ENCODE measurements at places on chromosomes 13 and 19.

DNA sequence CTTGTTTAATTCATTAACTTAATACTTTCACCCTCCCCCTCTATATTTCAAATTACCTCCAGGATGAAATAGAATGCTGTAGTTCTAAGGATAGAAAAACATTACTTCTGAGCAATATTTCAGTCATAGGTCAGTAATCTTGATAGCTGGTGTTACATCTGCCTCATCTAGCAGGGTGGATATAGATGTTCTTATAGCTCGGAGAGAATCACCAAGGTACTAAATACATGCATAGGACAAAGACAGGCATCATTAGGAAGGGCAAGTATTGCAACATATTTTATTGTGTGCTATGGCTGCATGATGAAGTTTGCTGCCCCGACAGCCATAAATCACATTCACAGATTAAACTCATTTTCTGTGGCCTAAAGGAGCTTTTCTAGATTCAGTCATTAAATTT is 601.0 kb downstream of the FGF9 start:
- ATAC-seq = no peak

DNA sequence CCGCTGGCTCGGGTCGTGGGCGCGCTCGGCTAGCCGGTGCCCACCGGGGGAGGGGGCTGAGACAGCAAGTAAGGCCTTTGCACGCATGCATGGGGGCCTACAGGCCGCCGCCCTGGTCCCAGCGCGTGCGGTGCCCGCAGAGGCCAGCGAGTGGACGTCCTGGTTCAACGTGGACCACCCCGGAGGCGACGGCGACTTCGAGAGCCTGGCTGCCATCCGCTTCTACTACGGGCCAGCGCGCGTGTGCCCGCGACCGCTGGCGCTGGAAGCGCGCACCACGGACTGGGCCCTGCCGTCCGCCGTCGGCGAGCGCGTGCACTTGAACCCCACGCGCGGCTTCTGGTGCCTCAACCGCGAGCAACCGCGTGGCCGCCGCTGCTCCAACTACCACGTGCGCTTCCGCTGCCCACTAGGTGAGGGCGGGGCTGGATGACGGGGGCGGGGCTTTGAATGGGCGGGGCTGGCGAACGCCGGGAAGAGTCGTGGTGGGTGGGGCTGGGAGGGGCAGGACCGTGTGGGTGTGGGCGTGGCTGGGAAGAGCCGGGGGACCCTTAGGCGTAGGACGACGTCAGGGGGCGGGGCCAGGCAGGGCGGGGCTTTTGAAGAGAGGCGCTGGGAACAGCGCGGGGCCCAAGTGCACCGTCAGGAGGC is 2.1 kb downstream of the CILP2 start:
- peak; percentile 4 for ATAC-seq

GRCh38 chr13:59837101-59837500 is 326.6 kb downstream of the DIAPH3 start:
- no peak for ATAC-seq

DNA sequence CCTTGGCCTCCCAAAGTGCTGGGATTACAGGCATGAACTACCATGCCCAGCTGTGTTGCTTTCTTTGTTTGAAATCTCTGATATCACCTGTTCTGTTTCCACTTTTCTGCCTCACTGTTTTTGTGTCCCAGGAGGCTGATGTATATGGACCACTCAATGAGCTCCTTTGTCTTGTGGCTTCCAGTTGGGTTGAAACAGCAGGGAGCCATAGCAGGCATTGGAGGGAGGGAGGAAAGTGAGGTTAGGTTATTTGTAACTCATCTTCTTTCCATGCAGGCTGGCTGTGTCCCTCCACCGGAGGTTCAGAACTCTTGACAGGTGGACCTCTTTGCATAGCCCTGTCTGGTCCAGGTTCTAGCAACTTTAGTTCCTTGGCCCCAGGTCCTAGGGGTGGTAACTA is 6.1 kb upstream of the CYP4F22 start:
- no peak for ATAC-seq

DNA sequence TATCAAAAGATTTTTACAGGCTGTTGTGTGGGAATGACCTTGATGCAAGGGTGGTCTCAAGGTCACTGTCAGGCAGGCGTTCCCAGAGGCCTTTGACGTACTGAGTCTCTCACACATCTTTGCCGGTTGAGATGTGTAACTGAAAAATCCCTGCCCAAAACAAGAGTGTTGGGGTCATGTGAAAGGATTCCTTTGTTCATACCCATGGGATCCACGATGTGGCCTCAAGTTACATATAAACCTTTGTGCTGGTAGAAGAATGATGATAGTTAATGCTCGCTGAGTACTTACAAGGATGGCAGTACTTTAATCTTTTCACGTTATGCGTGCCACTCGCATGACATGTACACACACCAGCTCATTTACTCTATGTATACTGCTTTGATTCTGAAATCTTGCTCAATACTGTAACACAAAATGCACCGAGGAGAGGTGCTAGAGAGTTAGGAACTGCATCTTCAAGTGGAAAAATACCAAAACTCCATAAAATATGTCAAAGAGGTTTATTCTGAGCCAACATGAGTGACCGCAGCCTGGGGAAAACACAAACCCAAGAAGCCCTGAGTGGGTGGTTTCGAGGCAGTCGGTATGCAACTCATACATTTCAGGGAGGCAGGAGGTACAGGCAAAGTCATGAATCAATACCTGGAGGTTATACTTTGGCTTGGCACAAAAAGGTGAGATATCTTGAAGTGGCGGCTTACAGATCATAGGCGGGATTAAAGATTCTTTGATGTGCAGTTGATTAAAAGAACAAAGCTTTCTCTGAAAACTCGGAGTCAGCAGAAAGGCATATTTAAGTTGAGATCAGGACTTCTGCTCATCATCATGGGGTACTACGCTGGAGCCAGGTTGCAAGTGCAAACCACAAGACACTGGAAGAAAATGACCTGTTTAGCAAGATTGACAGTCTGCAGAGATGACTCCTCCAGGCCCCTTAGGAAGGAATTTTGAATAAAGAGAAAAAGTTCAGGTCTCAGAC is 87.4 kb upstream of the ARHGEF7 start:
- ATAC-seq = no peak

GRCh38 chr19:38831142-38831605 is 420 bp downstream of the ECH1 start:
- ATAC-seq = peak; percentile 68

DNA sequence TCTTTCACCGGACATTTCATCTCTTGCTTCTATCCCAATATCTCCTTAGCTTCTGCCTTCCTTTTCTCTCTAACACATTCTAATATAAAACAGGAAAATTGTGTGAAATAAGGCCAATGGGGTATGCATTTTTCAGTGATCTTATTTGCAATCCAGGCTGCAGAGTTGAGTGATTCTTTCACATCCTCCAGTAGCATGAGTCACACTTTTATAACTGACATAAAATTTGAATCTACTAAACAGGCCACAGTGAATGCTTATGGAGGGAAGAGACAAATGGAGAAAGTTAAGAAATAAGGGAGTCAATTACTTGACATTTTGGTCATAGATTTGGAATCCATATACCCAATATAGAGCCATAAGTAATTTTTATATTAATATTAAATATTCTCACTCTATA is 1037.0 kb upstream of the SPRY2 start:
- no peak for ATAC-seq

DNA sequence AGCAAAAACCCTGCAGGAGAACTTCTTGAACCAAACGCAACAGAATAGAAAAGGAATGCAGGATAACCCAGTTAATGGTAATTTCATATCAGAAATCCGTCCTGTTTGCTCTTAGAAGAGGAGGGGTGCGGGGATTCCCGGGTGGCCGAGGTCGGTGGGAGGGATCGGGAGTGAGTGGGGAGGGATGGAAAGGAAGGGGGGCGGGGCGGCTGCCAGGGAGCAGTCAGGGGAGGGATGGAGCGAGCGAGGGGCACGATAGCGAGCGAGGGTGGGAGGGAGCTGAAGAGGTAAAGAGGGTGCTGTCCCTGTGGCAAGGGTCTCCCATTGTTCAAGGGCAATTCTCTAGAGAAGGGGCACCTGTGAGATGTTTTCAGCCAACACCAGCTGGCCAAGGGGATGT is 26.5 kb downstream of the CD177 start:
- ATAC-seq = no peak

DNA sequence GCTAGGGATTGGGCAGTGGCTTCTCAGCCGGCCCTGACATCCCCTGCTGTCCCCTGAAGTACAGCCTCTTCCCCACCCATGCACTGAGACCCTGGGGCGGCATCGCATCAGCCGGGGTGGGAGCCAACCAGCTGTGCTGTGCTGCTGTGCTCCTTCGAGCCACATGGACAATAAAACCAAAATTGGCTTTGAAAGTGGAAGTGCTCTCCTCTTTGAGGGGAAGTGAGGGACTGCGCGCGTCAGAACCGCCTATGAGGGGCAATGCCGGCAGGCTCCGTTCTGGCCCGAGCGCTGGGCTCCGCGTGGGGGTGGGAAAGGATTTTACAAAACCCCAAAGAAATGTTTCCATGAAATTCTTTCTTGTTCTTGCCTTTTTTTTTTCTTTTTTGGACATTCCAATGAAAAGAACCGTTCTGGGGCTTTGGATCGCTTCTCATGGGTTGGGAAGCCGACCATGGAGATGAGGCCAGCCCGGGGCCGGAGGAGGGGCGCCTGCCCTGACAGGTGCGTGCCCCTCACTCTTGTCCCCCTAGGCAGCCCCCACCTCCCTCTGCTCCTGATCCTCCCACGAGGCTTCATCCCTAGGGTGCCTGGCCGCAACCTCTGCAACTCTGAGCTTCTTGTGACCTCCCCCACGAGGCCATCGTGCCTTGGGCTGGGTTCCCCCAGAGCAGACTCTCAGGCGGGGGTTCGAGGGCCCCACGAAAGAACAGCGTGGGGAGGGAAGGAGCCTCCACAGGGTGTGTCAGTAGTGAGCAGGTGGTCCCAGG is 22.6 kb downstream of the KLHL26 start:
- no peak for ATAC-seq

- no peak for ATAC-seq
These were observed 793.7 kb upstream of the SLITRK5 start for GRCh38 chr13:86877441-86877840.

GRCh38 chr19:7994928-7995809 is 10.3 kb downstream of the ELAVL1 start:
- no peak for ATAC-seq

DNA sequence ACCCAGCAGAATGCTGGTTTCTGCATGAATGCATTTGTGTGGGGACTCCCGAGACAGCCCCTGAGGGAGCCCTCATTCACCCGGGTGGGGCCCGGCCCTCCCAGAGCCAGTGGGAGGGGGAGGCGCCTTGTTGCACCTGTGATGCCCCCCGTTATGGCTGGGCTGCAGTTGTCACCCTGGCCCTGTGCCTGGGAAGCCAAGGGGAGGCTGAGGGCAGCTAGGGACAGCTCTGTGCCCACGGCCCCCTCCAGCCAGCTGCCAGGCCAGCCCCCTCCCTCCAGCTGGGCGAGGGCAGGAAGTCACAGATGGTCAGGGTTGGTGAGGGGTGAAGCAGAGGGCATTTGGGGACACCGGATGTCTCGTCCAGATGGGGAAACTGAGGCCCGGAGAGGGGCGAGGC is 26.1 kb downstream of the NFIC start:
- no peak for ATAC-seq

Measured in SK-N-SH treated with all-trans-retinoic acid at 6 μM for 48 hours (cell line).